HepG2 (cell line): ENCODE measurements at places on chromosomes 7 and 10. TPM values are rescaled to one million over a fixed set of nuclear protein-coding genes. Genes with fewer than 3 reads are reported as not detected.

HOXA13 gene
- total RNA-seq = 0.04 TPM in 2 replicates

TRRAP gene
- total RNA-seq = 10.5 and 21.3 TPM in 2 replicates

OR2A12 gene
- not detected in 2 replicates for total RNA-seq

C10orf62 gene
- total RNA-seq = 0.28 and 1.6 TPM in 2 replicates

ELAPOR2 gene
- 8.4 and 10.3 TPM in 2 replicates for total RNA-seq

ELMO1 gene
- 0.11 TPM in 1 of 2 replicates, not detected in the other for total RNA-seq

ZNF467 gene
- not detected in 2 replicates for total RNA-seq

- peaks cover 39% of the 10 kb centered on the region; the same call in 2 of the 3 replicates for H3K27me3 ChIP-seq
- H3K4me3 ChIP-seq = peak within 1 kb of the TSS; percentile 49
- 0 out of 2 replicates have a peak, but pooled peaks cover 4% of the 10 kb centered on the region for H3K4me1 ChIP-seq
- DNase-seq = peak; percentile 28
- no peaks in the 10 kb centered on the region for H3K36me3 ChIP-seq
- no peak within 1 kb of the TSS for H3K27ac ChIP-seq
Observed at GRCh38 chr10:114043532-114044246, at the start of gene ADRB1. ADRB1 (plus strand) TSS chr10:114043866; CDS start chr10:114044133, 267 bp downstream.

- no peak overlapping the region for H3K4me3 ChIP-seq
- H3K27me3 ChIP-seq = peaks cover 1% of the 10 kb centered on the region; the same call in 1 of the 2 replicates
- DNase-seq = no peak
- H3K36me3 ChIP-seq = no peaks in the 10 kb centered on the region
Observed at GRCh38 chr10:121681997-121682687, 83.9 kb upstream of the FGFR2 start.

GRCh38 chr10:51745397-51745796, 46.0 kb upstream of the CSTF2T start:
- H3K4me3 ChIP-seq = no peak overlapping the region
- H3K27ac ChIP-seq = no peak overlapping the region

DNA sequence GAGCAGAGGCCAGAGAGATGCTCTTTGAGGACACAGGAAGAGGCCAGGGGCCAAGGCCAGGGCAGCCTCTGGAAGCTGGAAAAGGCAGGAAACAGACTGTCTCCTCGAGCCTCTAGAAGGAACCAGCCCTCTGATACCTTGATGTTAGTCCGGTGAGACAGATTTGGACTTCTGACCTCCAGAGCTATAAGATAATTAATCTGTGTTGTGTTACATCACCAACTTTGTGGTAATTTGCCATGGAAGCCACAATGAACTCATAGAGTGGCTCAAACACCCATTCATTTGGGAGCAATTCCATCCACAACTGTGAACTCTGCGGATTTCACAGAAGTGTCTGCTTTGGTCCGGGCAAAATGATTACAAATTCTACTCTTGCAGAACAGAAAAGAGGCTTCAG, 48.7 kb downstream of the OAT start:
- no peak for DNase-seq
- no peak overlapping the region for H3K4me3 ChIP-seq
- H3K4me1 ChIP-seq = no peaks in the 10 kb centered on the region
- no peak overlapping the region for H3K27ac ChIP-seq
- H3K36me3 ChIP-seq = no peaks in the 10 kb centered on the region

GRCh38 chr10:96610817-96611216, 24.0 kb upstream of the TM9SF3 start:
- no peak overlapping the region for H3K4me3 ChIP-seq
- H3K27ac ChIP-seq = no peak overlapping the region
- H3K27me3 ChIP-seq = no peaks in the 10 kb centered on the region
- H3K4me1 ChIP-seq = peaks cover 56% of the 10 kb centered on the region
- DNase-seq = no peak
- no peaks in the 10 kb centered on the region for H3K36me3 ChIP-seq

GRCh38 chr7:16684935-16685334, 39.0 kb downstream of the BZW2 start:
- no peak overlapping the region for H3K27ac ChIP-seq
- H3K4me1 ChIP-seq = no peaks in the 10 kb centered on the region
- H3K36me3 ChIP-seq = peaks cover 28% of the 10 kb centered on the region
- no peaks in the 10 kb centered on the region for H3K27me3 ChIP-seq

- H3K4me3 ChIP-seq = no peak overlapping the region
- H3K27me3 ChIP-seq = 0 out of 3 replicates have a peak, but pooled peaks cover 3% of the 10 kb centered on the region
- DNase-seq = peak; percentile 29
- no peak overlapping the region for H3K27ac ChIP-seq
- H3K4me1 ChIP-seq = no peaks in the 10 kb centered on the region
Observed at GRCh38 chr10:122911889-122912484, 1.6 kb downstream of the FAM24A start.

- peak; percentile 35 for DNase-seq
- H3K4me3 ChIP-seq = peak overlapping the region; percentile 80
- peaks cover 42% of the 10 kb centered on the region for H3K4me1 ChIP-seq
- peak overlapping the region; percentile 81 for H3K27ac ChIP-seq
Observed at GRCh38 chr7:100584683-100585510, 1.0 kb downstream of the LRCH4 start.

GRCh38 chr7:78038465-78039080, 240.0 kb downstream of the PHTF2 start:
- no peak overlapping the region for H3K4me3 ChIP-seq
- H3K36me3 ChIP-seq = no peaks in the 10 kb centered on the region
- H3K4me1 ChIP-seq = peaks cover 12% of the 10 kb centered on the region
- no peak for DNase-seq
- no peaks in the 10 kb centered on the region for H3K27me3 ChIP-seq
- H3K27ac ChIP-seq = no peak overlapping the region

DNA sequence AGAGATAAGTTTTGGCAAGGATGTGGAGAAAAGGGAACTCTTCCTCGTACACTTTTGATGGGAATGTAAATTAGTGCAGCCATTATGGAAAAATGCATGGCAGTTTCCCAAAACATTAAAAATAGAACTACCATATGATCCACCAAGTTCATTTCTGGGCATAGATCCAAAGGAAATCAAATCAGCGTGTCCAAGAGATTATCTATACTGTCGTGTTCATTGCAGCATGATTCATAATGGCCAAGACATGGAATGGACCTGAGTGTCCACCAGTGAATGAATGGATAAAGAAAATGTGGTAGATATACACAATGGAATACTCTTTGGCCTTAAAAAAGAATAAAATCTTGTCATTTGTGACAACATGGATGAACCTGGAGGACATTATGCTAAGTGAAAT, 70.3 kb upstream of the RSU1 start:
- DNase-seq = no peak
- no peaks in the 10 kb centered on the region for H3K4me1 ChIP-seq

- no peaks in the 10 kb centered on the region for H3K4me1 ChIP-seq
- H3K36me3 ChIP-seq = no peaks in the 10 kb centered on the region
- no peak overlapping the region for H3K27ac ChIP-seq
- no peak overlapping the region for H3K4me3 ChIP-seq
- no peak for DNase-seq
Observed at GRCh38 chr7:37694208-37695094, 10.9 kb downstream of the GPR141 start.

GRCh38 chr7:88700725-88701124, 58.8 kb upstream of the ZNF804B start:
- no peak overlapping the region for H3K4me3 ChIP-seq
- DNase-seq = no peak
- H3K27me3 ChIP-seq = no peaks in the 10 kb centered on the region
- H3K27ac ChIP-seq = no peak overlapping the region
- no peaks in the 10 kb centered on the region for H3K4me1 ChIP-seq
- H3K36me3 ChIP-seq = no peaks in the 10 kb centered on the region

DNA sequence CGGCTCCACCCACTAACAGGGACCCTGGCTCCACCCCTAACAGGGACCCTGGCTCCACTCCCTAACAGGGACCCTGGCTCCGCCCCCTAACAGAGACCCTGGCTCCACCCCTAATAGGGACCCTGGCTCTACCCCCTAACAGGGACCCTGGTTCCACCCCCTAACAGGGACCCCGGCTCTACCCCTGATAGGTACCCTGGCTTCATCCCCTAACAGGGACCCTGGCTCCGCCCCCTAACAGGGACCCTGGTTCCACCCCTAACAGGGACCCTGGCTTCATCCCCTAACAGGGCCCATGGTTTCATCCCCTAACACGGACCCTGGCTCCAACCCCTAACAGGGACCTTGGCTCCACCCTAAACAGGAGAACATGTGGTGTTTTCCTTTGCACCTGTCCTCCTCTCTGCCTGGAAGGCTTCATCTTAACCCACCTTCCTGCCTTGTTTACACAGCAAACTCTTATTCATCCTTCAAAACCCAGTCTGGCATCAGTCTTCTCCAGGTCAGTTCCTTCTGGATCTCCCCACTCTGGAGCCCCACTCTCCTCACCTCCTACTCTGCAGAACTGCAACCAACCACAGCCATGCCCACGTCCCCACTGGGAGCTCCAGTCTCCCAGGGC, 58.0 kb downstream of the CHST15 start:
- H3K36me3 ChIP-seq = peaks cover 36% of the 10 kb centered on the region
- no peak for DNase-seq
- no peak overlapping the region for H3K4me3 ChIP-seq
- peak overlapping the region; percentile 4 for H3K27ac ChIP-seq
- no peaks in the 10 kb centered on the region for H3K27me3 ChIP-seq

GRCh38 chr7:15755061-15755460, 68.6 kb upstream of the MEOX2 start:
- no peaks in the 10 kb centered on the region for H3K27me3 ChIP-seq
- no peak overlapping the region for H3K4me3 ChIP-seq
- H3K4me1 ChIP-seq = no peaks in the 10 kb centered on the region
- H3K27ac ChIP-seq = no peak overlapping the region
- DNase-seq = no peak

- H3K27me3 ChIP-seq = peaks cover 5% of the 10 kb centered on the region; the same call in 1 of the 3 replicates
- H3K36me3 ChIP-seq = no peaks in the 10 kb centered on the region
- no peak for DNase-seq
- no peak overlapping the region for H3K4me3 ChIP-seq
Observed at GRCh38 chr7:13165854-13166253, 478.4 kb downstream of the ARL4A start.

GRCh38 chr10:97549587-97550322, 22.8 kb upstream of the ANKRD2 start:
- no peaks in the 10 kb centered on the region for H3K36me3 ChIP-seq
- no peak overlapping the region for H3K4me3 ChIP-seq
- H3K4me1 ChIP-seq = peaks cover 37% of the 10 kb centered on the region

DNA sequence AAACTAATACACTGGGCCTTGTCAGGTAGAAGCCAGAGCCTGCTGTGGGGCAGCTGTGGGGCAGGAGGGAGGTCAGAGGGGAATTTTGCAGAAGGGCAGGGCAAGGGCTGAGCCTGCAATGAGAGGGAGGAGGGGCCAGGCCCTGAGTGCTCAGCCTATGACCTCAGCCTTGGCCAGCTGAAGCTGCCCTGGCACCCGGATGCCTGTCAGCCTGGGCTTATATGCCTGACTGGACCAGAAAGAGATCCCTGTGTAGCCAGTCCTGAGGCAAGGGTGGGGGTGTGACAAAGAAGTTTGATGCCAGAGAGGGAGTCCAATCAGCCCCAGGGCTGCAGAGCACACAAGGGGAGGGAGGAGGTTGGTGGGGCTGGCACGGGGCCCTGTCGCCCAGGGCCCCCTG, 22.3 kb upstream of the PRRT4 start:
- H3K36me3 ChIP-seq = no peaks in the 10 kb centered on the region
- DNase-seq = no peak
- H3K27ac ChIP-seq = no peak overlapping the region

GRCh38 chr7:155386608-155387007, 71.3 kb upstream of the EN2 start:
- peaks cover 75% of the 10 kb centered on the region for H3K27me3 ChIP-seq
- H3K27ac ChIP-seq = no peak overlapping the region
- no peak for DNase-seq

- H3K27me3 ChIP-seq = no peaks in the 10 kb centered on the region; the same call in 1 of the 2 replicates
- H3K4me1 ChIP-seq = no peaks in the 10 kb centered on the region
- H3K4me3 ChIP-seq = no peak overlapping the region
- H3K36me3 ChIP-seq = no peaks in the 10 kb centered on the region
- no peak overlapping the region for H3K27ac ChIP-seq
Observed at GRCh38 chr10:13046851-13047528, 45.5 kb upstream of the CCDC3 start.

DNA sequence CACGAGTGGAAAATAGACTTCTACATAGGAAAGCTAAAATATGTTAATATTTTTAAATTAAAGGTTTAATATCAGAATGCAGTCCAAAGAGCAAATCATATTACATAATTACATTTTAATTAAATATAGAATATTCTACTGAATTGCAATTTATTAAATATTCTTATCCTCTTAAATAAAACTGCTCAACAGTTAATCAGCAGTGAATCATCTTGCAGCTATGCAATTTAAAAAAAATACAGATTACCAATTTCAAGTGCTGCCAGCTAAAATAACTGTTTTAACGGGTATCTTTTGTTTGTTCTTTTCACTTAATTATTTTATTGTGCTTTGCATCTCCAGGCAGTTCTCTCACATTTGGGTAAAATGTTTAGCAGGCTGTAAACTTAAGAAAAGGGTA, 82.2 kb downstream of the ZNRF2 start:
- no peak overlapping the region for H3K4me3 ChIP-seq
- H3K4me1 ChIP-seq = no peaks in the 10 kb centered on the region
- peaks cover 2% of the 10 kb centered on the region; the same call in 1 of the 2 replicates for H3K36me3 ChIP-seq

DNA sequence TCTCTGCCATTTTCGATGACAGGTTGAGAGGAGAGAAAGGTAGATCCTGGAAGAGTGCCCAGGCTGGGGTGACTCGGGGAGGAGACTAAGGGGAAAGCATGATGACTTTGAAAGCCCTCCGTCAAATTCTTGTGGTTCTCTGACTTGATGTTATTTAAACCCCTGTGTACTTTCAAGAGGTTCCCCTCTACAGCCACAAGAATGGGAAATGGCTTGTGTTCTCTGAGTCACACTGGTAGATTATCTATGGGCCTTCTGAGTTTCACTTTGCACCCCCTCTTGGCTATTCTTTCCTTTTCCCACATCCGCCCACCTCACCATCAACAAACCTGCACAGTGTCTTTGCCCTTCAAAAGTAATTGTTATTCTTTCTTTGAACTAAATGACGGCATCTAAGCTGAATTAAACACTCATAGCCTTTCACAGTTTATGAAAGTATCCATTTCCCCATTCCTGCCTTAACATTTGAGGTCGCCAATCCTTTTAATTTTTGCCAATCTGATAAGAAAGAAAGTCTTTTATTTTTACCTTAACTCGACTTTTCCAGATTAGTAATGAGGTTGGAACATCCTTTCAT, 24.1 kb downstream of the PRF1 start:
- no peaks in the 10 kb centered on the region for H3K4me1 ChIP-seq
- H3K36me3 ChIP-seq = no peaks in the 10 kb centered on the region
- DNase-seq = peak; percentile 68
- H3K27me3 ChIP-seq = no peaks in the 10 kb centered on the region

DNA sequence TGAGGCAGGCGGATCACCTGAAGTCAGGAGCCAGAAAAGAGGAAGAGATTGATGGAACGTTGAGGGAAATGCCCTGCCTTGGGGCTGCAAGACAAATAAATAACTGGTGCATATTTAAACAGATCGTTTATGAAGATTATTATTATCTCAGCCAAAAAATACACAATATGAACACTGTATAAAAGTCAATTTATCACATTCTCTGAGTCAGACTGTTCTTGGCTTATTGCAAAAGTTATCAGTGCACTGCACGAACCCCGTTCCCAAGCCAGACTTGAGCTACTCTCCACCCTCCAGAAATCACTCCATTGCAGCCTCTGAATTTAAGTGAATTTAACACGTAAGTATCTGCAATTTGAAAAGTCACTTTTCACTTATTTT, 1.6 kb downstream of the DNMBP start:
- no peak for DNase-seq
- H3K27ac ChIP-seq = no peak overlapping the region
- H3K27me3 ChIP-seq = no peaks in the 10 kb centered on the region; the same call in 2 of the 3 replicates
- H3K4me1 ChIP-seq = peaks cover 66% of the 10 kb centered on the region
- H3K36me3 ChIP-seq = no peaks in the 10 kb centered on the region
